Thoracic aorta (tissue), 2 donors: ENCODE measurements at places on chromosomes 1 and 21. TPM values are rescaled to one million over a fixed set of nuclear protein-coding genes. Genes with fewer than 3 reads are reported as not detected.

SPATA17 gene
- 9.3 TPM for total RNA-seq

BARHL2 gene
- total RNA-seq: not detected

NPHS2 gene
- not detected for total RNA-seq

STUM gene
- total RNA-seq: 0.41 TPM

FTCD gene
- total RNA-seq: not detected

PLCH2 gene
- 1.9 TPM for total RNA-seq

CHODL gene
- total RNA-seq: 1.5 TPM

LCE3E gene
- total RNA-seq: not detected

FALEC gene
- total RNA-seq: not detected

CFHR4 gene
- total RNA-seq: not detected

GBP1 gene
- 68.9 TPM for total RNA-seq

PPIAL4G gene
- total RNA-seq: not detected

IVL gene
- not detected for total RNA-seq

EFNA3 gene
- 3.2 TPM for total RNA-seq

ARHGEF10L gene
- 301 TPM for total RNA-seq

ANGPTL7 gene
- 37.0 TPM for total RNA-seq

GPR61 gene
- not detected for total RNA-seq

GTF2B gene
- total RNA-seq: 27.4 TPM

CD1B gene
- not detected for total RNA-seq

CYP4X1 gene
- 29.6 TPM for total RNA-seq

ALX3 gene
- not detected for total RNA-seq

MIA3 gene
- total RNA-seq: 72.9 TPM

EDN2 gene
- not detected for total RNA-seq

BECN2 gene
- total RNA-seq: not detected

UMODL1 gene
- total RNA-seq: 0.14 TPM

RUNX3 gene
- 8.5 TPM for total RNA-seq

PLA2G2D gene
- not detected for total RNA-seq

TMIGD3 gene
- total RNA-seq: 4.7 TPM

KLHL17 gene
- 4.2 TPM for total RNA-seq

MTARC1 gene
- 3.7 TPM for total RNA-seq

C21orf58 gene
- 0.81 TPM for total RNA-seq

NUP210L gene
- 0.14 TPM for total RNA-seq

RSPH1 gene
- 0.27 TPM for total RNA-seq

PAPPA2 gene
- total RNA-seq: 1.1 TPM

SYT2 gene
- under 0.01 TPM for total RNA-seq

RHEX gene
- total RNA-seq: 6.1 TPM

DMBX1 gene
- total RNA-seq: not detected

TEDDM1 gene
- not detected for total RNA-seq

KIF21B gene
- total RNA-seq: 4.7 TPM

USH2A gene
- total RNA-seq: not detected
